ENCODE measurements at places on chromosomes 6 and 20.

- no peak for DNase-seq
Observed at GRCh38 chr6:36171573-36171972, 25.0 kb upstream of the BRPF3 start.

GRCh38 chr6:21527731-21528130 is 65.8 kb upstream of the SOX4 start:
- DNase-seq: no peak

- peak; percentile 51 for DNase-seq
Observed at GRCh38 chr6:139135578-139136545, 982 bp downstream of the HECA start.

GRCh38 chr6:165721356-165721755 is 58.3 kb upstream of the PDE10A start:
- no peak for DNase-seq

- no peak for DNase-seq
Observed at GRCh38 chr6:164693944-164694343, 615.5 kb downstream of the C6orf118 start.

DNA sequence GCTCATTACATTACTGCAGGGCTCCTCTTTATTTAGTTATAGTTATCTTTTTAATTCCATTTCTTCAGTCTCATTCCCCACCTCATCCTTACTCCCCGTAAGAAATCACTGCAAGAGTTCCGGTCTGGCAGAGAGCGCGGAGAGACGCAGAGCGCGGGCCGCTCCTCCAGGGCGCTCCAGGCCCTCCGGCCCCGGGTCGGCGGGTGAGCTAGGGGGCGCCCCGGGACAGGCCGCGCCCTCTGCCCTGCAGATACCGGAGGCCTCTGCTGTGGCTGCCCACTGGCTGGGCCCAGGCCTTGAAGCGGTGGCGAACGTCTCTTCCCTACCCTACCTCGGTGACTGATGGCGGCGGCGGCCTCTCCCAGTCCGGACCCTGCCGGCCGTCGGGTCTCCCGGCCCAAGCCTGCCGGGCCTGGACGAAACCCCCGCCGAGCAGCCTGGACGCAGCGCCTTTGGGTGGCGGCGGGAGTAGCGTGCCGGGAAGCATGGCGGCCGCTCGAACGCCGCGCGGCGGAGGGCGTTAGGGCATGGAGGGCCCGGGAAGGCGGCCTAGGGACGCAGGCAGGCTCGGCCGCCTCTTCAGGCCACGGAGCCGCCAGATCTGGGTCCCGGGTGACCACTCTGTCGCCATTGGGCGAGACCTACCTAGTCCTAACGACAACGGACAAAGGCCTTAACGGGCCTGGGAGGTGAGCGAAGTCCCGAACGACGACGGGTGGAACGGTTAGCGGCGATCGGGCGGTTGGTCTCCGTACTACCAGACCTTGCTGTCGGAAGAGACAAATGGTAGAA is 16.4 kb upstream of the HMGN4 start:
- peak; percentile 86 for DNase-seq

DNA sequence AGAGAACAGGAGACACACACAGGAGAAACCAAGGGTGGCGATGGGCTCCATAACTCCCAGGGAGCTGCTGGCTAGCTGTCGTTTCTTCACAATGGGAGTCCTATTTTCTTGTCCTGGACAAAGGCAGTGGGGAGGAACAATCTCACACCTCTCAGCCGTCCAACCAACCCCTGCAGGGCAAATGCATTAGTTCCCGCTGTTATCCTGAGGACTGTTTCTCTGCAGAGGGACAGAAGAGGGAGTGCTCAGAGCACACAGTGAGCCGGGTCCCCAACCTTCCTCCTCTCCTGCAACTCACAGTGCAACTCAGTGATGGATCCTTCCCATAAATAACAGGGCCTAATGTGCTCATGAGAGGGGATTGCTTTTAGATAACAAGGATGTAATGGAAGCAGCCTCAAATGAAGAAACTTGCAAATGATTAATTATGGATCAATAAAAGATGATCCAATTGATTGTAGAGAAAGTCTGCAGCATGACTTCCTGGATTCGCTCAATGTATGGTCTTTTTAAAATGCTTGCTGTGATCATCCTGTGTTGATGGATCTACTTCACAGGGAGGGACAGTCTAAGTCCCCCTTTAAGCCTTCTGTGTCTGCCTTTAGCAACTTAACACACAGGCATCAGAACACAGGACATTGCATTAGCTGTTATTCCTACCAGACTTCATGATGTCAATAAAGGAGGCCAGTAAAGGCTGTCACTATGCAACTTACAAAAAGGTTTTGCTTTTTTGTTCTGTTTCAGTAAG is 453.4 kb upstream of the AGPAT4 start:
- no peak for DNase-seq

GRCh38 chr6:152461556-152461955 is 175.6 kb downstream of the SYNE1 start:
- DNase-seq: no peak

DNA sequence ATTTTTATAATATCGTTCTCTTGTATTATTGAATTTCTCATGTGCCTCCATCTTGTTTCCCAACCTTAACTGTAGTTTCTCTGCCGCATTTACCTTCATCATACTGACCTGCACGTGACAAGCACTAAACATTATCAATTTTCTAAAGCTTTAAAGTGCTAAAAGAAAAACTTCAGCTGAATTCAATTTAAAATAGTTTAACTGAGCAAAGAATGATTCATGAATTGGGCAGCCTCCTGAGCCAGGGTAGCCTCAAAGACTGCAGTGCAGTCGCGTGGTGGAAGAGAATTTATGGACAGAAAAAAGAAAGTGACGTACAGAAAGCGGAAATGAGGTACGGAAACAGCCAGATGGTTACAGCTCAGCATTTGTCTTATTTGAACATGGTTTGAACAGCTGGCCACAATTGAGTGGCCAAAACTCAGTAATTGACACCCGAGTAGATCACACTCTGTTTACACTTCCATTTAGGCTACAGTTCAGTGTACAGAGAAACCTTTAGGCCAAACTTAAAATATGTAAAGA is 4.2 kb upstream of the ZDHHC14 start:
- DNase-seq: no peak

DNA sequence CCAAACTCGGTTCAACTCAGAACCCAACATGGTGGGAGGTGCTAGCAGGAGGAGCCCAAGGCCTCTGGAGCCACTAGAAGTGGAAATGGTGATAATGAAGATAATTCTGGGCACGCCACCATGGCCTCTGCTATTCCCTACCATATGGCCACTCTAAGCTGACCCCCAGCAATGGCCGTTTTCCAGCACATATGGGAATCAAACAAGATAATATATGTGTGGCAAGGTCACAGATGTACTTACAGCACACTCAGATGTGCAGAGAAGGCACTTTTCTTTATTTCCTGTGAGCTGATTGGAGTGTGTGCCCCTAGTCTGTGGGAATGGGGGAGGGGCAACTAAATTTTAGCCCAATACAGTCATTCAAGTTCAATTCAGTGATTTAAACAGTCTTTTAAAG is 153.4 kb upstream of the LRFN2 start:
- no peak for DNase-seq

DNA sequence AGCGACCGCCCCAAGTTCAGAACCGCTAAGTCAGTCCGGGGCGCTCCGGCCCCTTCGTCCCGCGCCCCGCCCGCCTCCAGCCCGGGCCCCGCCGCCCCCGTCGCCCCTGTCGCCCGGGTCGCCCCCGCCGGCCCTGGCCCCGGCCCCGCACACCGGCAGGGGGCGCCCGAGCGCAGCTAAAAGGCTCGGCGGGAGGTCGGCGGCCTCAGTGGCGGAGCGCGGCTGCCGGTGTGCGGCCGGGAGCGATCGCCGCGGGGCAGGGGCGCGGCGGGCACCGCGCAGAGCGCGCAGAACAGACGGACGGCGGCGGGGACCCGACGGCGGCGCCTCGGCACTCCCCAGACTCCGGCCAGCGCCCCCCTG is at the start of gene FNDC1:
Gene FNDC1, plus strand, starts transcription at position 208 of the 363 bp plus-strand sequence. CDS start 197 bp downstream, outside the sequence.
- DNase-seq: no peak

DNA sequence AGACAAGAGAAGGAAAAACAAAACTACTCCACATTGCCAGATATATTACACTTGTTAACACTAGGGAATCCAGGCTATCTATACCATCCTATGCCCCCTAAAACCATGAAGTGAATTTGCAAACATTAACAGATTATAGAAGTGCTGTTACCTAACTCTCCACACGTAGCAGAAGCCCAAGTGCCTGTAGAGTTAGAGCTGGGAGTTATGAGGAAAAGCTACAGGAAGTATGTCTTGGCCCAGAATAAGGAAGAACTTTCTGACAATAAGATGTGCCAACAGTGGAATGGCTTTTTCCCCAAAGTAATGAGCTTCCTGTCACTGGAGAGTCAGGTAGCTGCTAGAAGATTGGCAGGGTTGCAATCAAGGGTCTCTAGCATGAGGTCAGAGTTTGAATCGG is 32.5 kb downstream of the ADGRG6 start:
- no peak for DNase-seq

DNA sequence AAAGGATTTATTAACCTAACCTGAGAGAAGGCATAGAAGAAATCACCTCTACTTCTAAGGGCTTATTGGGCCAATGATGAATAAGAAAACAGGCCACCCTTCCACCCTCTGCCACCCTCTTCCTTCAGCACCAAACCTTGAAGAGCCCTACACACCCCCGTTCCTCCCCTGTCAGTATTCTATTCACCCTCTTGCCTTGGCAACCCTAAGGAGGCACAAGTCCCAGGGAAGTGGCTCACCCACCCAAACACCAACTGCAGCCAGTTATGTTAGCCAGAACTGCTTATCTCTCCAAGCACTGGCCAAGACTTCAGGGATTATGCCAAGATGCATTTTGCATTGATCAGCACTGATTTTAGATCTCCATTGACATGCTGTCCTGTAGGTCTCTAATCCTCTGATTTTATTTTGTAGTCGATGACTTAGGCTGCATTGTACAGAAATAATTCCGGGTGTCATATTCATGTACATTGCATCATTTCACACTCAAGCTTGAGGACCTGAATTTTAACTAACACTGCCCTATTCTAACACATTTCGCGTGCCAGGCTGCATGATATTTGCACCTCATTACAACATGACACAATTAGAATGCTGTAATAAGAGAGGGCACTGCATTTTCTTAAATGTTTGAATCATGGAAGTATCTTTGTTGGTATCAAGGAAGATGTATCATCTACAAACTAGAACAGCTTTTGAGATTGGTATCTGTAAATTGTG is 15.7 kb downstream of the CNKSR3 start:
- DNase-seq: no peak

Data from right lung (tissue), 10 donors.